Keratinocyte (primary cell): ENCODE measurements at places on chromosomes 4 and X.

GRCh38 chr4:77820649-77821561 is 1.7 kb upstream of the CNOT6L start:
- DNase-seq = no peak

- no peak for DNase-seq
These were observed 5.5 kb upstream of the HGFAC start for GRCh38 chr4:3436048-3436797.

DNA sequence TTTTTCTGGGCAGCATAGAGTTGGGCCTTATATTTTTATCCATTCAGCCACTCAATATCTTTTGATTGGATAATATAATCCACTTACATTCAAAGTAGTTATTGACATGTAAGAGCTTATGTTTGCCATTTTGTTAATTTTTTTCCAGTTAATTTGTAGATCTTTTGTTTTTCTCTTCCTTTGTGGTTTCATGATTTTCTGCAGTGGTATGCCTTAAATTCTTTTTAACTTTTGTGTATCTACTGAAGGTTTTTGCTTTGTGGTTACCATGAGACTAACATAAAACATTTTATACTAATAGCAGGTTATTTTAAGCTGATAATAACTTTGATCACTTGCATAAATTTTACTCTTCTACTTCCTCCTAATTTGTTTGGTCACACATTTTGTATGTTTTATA is 140.8 kb upstream of the GATB start:
- DNase-seq = no peak

DNA sequence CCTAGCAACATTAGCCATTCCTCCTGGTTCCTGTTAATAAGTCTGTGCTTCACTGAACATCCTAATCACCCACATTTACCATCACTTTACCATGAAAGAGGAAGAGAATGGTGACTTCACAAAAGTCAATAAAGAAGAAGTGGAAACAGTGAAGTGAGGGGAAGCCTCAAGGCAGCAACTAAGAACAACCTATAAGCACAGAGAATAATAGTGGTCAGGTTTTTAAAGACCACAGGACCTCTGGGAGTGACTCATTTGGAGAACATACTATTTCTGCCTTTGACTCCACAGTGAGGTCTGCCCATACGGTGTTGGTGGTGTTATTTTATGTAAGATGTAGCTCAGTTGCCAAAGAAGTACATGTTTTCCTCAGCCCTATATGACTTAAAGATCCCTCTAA is 86.0 kb upstream of the TET2 start:
- no peak for DNase-seq

- DNase-seq = no peak
These were observed 115.7 kb upstream of the MAP3K15 start for GRCh38 chrX:19630776-19631707.

DNA sequence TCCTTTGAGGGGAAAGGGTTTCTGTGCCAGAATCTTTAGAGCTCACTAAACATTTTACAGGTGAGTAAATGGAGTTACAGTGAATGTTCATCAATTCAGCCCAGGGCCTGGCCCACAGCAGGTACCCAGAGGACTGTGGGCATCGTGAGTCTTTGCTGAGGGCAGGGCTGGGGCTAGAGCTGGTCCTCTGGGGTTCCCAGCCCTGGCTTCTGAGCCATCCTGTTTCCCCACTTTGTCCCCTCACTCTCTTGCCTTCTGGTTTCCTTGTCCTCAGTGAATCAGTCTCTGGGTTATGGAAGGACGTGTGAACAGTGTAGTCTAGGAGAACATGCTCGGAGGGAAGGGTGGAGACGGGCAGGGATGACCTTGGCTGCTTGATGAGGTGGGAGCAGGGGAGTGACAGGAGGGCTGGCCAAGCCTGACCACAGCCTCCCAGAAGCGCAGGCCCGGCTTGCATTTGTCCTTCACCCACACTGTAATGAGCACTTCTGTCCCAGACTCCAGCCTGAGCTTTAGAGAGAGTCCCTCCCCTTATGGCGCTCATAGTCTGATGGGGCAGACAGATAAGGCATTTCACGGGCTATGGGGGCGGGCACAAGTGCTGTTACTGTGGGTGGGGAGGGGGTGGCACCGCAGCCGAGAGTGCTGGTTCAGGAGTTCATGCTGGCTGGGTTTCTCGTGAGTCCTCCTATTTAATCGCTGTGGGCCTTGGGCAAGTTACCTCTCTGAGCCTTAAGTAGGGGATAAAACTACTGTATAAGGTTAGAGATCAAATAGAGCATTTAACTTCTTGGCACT is 17.3 kb downstream of the TBC1D14 start:
- DNase-seq = no peak

- DNase-seq = no peak
These were observed 25.4 kb upstream of the SLAIN2 start for GRCh38 chr4:48315728-48316630.

GRCh38 chrX:65407157-65407626 is 127.4 kb downstream of the LAS1L start:
- no peak for DNase-seq

GRCh38 chr4:25088093-25088952 is 57.6 kb upstream of the LGI2 start:
- no peak for DNase-seq

DNA sequence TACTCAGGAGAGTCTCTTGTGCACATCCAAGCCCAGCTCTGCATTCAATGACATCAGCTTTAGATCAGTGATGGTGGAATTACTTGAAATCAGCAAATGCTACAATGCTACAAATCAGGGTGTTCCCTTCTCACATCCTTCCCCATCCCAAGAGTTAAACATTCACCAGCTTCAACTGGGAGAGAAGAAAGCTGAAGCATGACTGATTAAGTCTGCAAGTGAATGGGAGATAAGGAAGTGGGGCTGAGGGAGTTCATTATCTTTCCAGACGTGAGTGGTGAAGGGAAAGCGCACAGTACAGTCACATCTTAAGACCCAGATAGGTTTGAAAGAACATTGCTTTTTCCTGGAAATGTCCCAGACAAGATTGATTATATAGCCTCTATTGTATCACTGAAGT is 26.2 kb upstream of the MAP9 start:
- DNase-seq = no peak

GRCh38 chr4:15003891-15004738 is 1.8 kb downstream of the CPEB2 start:
- no peak for DNase-seq
